ENCODE measurements at places on chromosomes 1 and 21.

GRCh38 chr1:32742956-32743355, 40.4 kb upstream of the SYNC start:
- DNase-seq: no peak

DNA sequence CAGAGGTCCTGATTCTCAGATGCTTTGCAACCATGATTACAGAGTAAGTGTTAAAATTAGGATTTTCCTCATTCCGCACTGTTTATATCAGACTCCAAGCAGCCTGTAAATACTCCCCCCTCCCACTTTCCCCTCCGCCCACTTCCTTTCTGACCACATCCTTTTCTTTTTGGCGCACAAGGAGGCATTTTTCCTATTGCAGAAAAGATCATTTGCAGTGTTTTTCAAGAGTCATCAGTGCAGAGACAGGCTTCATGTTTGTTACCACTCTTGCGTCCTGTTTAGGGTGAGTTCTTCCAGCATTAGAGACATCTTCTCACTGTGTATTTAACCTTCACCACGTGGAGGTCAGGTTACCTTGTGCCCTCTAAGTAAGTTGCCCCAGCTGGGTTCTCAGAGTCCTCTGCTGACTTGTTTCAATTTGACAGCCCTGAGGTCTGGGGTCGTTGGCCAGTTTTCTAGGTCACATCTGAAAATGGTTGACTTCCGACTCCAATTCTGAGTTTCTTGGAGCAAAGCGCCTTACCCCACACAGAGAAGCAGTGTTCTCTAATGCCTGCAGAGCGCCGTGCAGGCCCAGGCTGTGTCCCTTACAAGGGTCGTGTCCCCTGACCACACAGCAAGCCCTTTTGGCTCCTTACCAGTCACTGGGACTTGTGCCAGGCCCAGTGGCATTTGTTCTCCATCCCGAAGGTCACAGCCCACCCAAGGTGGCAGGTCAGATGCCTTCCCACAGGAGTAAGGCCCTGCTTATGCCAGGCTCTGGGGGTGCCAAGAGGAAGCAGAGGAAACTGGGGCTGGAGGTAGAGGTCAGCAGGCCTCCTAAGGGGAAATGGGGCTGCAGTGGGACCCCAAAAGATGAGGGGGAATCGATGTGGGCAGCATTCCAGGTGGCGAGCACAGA, 85.6 kb downstream of the FAM78B start:
- no peak for DNase-seq

DNA sequence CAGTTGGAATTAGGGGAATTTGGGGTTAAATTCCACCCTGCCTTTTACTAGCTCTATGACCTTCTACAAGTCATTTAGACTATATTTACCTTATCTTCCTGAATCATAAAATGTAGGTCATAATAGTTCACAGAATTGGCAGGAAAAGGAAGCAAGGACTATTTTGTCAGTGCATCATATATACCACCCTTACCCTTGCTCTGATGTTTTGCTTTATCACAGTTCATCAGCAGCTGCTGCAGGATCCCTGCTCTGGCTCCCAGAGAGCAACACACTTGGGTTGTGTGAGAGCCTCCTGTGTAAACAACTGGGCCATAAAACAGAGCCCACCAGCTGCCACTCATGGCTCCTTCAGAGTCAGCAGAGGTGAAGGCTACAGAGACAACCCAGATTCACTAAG, 631.6 kb upstream of the CAMK1G start:
- DNase-seq: no peak

DNA sequence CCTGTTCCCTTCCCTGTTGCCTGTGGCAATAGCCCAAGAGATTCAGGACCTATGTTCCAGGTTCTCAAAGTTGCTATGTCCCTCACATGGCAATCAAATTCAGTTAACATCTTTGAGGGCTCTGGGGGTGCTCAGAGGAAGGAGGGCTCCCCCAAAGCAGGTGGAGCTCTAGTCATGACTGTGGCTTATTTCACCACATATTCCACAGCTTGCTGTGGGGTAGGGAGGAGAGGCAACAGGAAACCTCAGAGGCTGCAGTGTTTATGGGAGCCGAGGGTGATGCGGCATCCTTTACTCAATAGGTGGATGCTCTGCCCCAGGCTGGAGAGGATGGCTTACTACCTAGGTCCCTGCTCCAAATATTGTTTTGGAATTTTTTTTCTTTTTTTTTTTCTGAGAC, 1.2 kb upstream of the MKNK1 start:
- no peak for DNase-seq

- no peak for DNase-seq
Measured at GRCh38 chr1:97200595-97200994, 479.0 kb downstream of the PTBP2 start.

GRCh38 chr1:24080131-24080530, 31.8 kb downstream of the MYOM3 start:
- DNase-seq: no peak

DNA sequence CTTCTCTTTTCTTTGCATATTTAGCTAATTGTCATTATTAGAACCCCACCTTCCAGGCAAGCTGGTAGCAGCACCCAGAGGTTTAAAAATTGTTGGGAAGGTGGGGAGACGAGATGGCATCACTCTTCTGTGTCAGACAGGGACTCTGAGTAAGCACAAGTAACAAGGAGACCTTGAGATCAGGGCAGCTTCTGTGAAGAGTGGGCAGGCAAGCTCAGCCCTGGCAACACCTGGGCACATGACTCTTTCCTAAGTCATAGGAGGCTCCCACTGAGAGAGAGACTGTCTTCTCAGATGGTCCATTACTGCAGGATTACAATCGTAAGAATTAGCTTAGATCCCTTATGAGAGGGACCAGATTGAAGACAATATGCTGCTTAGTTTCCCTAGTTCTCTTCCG, 183.5 kb downstream of the BRINP2 start:
- no peak for DNase-seq

DNA sequence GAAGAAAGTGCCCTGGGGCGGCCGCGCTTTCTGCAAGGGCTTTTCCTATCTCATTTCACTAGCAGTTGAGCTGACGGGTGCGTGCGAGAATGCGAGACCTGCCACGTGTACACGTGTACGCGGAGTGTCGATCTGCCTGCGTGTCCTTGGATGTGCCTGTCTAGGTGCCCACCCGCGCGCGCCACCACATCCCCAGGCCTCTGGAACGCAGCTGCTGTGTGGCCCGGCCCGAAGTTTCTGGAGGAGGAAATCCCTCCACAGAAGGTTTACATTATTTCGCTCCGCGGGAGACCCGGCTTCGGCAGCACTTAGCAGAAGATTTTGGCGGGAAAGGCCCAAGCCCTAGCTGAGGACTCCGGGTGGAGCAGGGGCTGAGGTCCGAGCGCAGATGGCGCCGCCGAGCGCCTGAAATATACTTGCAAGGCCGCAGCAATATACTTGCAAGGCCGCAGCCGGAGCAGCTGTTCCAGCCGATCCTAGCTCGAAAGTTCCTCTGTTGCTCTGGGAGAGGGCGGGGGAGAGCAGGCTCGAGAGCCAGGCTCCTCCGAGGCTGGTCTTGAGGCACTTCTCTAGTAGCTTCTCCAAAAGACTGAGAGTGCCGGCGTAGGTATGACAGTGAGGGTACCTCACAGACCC, 3.9 kb downstream of the TBX15 start:
- DNase-seq: no peak

GRCh38 chr1:53147174-53147573, 4.7 kb upstream of the SLC1A7 start:
- no peak for DNase-seq

DNA sequence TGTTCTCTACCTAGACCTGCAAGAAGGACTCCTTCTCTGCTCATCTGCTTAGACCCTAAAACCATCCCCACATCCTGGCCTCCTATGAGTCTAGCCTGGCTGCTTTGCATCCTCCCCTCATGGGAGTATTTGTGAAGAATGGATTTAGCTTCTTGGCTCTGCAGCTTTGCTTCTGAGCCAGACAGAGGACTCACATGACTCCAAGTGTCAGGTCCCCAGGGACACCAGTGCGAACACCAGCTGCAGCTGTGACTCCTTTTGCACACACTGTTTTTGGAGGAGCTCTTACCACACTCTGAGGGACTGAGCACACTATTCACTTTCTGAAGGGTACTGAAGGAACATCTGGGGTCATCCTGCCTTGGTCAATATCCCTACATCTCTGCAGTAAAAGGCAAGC, 131.8 kb upstream of the SGIP1 start:
- DNase-seq: no peak

- DNase-seq: no peak
Measured at GRCh38 chr1:226816576-226816975, 53.8 kb upstream of the PSEN2 start.

DNA sequence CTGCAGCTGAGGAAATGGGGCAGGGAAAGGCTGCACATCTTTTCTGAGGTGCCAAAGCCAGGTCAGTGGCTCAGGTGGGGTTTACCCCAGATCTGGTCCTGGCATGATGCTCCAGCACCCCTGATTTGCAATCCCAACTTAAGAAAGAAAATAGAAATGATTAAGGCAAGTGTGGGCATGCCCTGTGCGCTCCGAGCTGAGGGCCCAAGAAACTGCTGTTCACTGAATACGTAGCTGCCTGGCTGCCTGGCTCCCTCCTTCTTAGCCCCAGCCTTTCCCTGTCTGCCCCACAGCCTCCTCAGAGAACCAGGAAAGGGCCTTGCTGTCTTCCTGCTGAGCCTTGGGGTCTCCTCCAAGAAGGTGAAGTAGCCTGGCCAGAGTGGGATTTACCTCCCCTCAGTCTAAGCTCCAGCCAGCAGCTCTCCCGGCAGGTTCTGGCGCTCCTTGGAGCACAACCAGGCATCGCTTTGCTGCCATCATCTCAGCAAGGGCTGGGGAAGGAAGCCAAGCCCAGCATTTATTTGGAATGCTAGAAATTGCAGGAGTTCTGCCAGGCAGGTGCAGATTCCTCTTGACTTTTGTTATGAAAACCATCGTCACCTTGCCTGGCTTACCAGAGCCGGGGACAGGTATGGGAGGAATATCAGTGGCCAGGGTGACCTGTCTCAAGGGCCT, 51.3 kb upstream of the SELENON start:
- no peak for DNase-seq

- DNase-seq: no peak
Measured at GRCh38 chr21:44329086-44329889, 9.9 kb downstream of the CFAP410 start.
